ENCODE measurements at places on chromosomes 1 and 21. TPM values are rescaled to one million over a fixed set of nuclear protein-coding genes. Genes with fewer than 3 reads are reported as not detected.

DNA sequence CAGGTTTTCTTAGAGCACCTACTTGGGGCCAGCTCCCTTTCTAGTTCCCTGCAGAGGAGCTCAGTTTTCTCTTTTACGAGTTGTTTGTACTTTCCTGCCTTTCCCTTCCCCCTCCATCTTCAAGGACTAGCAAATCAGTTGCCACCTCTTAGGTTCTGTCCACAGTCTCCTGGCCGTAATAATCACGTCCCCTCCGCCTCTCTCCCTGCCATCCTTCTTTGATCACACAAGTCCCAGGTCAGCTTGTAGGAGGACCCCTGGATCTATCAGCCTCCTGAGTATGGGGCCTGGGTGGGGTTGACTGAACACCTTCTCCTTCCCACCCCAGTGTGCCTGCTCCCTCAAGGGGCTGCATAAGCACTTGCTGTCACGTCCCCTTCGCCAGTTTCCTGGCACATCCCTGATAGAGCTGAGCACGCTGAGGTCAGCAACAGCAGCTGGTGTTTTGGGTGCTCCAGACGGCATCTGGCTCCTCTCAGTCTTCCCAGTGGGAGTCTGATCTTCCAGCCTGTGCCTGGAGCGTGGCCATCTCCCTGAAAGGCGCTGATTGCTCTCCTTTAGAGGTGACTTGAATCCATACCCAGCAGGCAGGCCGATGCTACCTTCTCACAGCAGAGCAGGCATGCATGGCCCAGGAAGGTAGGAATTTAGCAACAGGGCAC is 216.1 kb upstream of the TMEM51 start:
- peaks cover 2% of the 10 kb centered on the region for H3K27me3 ChIP-seq
- H3K4me3 ChIP-seq = no peak overlapping the region
- H3K27ac ChIP-seq = peak overlapping the region; percentile 19
- no peaks in the 10 kb centered on the region for H3K36me3 ChIP-seq
- H3K4me1 ChIP-seq = peaks cover 11% of the 10 kb centered on the region

DNA sequence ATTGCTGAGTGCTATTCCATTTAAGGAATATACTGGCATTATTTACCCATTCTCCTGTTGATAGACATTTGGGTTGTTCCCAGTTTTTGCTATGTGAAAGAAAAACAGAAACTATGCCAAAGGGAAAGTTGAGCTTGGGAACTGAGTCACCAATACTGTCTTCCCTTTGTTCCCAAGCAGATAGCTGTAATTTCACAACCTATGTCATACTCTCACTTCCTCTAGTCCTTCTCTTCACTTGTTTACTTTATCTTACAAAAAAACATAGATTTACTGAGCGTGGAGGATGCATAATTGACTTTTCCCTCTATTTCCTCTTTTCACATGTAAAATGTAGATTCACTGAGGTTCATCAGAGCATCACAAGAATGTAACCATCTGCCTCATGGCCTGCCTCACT is 32.4 kb upstream of the PGBD5 start:
- peaks cover 19% of the 10 kb centered on the region for H3K27me3 ChIP-seq
- no peak overlapping the region for H3K27ac ChIP-seq
- no peaks in the 10 kb centered on the region for H3K4me1 ChIP-seq
- DNase-seq = no peak
- no peak overlapping the region for H3K4me3 ChIP-seq
- no peaks in the 10 kb centered on the region for H3K36me3 ChIP-seq

Gene GUCA2B
- not detected for total RNA-seq

Gene CAPZB
- 257 TPM for total RNA-seq

Gene ARHGEF16
- total RNA-seq = 12.2 TPM
